Activated CD4-positive, alpha-beta memory T cell treated with anti-CD3 and anti-CD28 coated beads for 36 hours (primary cell): ENCODE measurements at places on chromosomes 12 and 14. TPM values are rescaled to one million over a fixed set of nuclear protein-coding genes. Genes with fewer than 3 reads are reported as not detected.
A peak's percentile ranks its signal among the peaks of the same experiment; 100 is the strongest.

The CCDC196 gene
- not detected for total RNA-seq

The EML5 gene
- total RNA-seq: 5.7 TPM

The SLC38A4 gene
- not detected for total RNA-seq

The KRT75 gene
- not detected for total RNA-seq

The LALBA gene
- not detected for total RNA-seq

The NDUFB1 gene
- total RNA-seq: 143 TPM

The IFNG-AS1 gene
- 1.1 TPM for total RNA-seq

- H3K27me3 ChIP-seq: no peaks in the 10 kb centered on the region
- H3K4me1 ChIP-seq: peaks cover 6% of the 10 kb centered on the region
- H3K4me3 ChIP-seq: no peak overlapping the region
- peaks cover 23% of the 10 kb centered on the region for H3K36me3 ChIP-seq
- no peak overlapping the region for H3K27ac ChIP-seq
These were observed 8.6 kb upstream of the ARPC3 start for GRCh38 chr12:110458756-110459155.

- peaks cover 73% of the 10 kb centered on the region for H3K27me3 ChIP-seq
- no peak overlapping the region for H3K27ac ChIP-seq
- no peak for DNase-seq
These were observed 1.9 kb upstream of the HOXC5 start for GRCh38 chr12:54030889-54031471.

DNA sequence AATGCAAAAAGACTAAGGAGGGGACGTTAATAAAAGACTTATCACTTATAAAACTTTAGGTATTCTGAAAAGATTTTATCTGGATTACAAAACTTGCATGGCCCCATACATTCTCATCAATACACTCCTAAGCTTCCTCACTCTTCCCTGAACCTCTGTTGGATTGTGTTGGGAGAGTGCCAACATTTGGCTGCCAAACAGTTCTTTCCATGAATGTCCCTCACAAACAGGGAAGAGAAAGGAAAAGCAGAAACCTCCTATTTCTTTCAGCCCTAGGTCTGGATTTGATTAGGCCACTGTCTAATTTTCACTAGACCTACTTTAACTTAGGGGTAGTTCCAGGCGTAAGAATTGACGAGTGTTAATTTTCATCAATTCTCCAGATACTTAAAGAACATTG lies 11.7 kb downstream of the PTHLH start:
- no peak overlapping the region for H3K4me3 ChIP-seq
- no peak overlapping the region for H3K27ac ChIP-seq
- peaks cover 47% of the 10 kb centered on the region for H3K27me3 ChIP-seq
- DNase-seq: no peak
- H3K4me1 ChIP-seq: no peaks in the 10 kb centered on the region

- H3K27ac ChIP-seq: no peak overlapping the region
- H3K4me1 ChIP-seq: no peaks in the 10 kb centered on the region
- peak; percentile 36 for DNase-seq
- H3K27me3 ChIP-seq: peaks cover 26% of the 10 kb centered on the region
These were observed 10.9 kb downstream of the LRTM2 start for GRCh38 chr12:1830981-1831963.

- H3K27ac ChIP-seq: no peak overlapping the region
- DNase-seq: no peak
- no peak overlapping the region for H3K4me3 ChIP-seq
These were observed 23.8 kb upstream of the COX6A1 start for GRCh38 chr12:120413901-120414695.

DNA sequence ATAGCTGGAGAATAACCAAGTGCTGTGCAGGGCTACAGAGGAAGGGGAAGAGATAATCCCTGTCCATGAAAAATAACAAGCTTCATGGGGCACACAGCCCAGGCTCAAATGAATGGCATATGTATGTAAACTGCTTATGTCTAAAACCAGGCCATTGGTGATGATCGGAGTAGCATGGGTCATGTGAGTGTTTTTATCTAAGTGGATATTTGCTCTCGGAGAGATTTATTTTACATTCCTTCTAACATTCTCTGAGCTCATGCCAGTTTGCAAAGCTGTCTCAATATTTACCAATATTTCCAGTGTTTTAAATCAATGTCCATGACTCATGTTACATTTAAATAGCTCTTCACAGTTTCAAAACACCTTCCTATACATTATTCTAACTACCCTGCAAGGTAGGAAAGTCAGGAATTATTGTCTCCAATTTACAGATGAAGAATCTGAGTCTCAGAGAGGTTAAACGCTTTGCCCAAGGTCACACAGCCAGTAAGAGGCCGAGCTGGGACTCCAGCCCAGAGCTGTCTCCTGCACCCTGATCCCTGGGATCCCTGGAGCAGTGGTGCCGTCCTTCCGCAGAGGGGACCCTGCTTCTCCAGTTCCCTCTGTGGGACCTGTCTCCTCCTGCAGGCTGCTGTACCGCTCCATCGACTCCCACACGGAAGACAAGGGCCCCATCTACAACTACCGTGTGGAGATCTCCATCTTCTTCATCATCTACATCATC lies 186.7 kb upstream of the FKBP4 start:
- DNase-seq: no peak
- H3K4me1 ChIP-seq: peaks cover 4% of the 10 kb centered on the region
- H3K4me3 ChIP-seq: no peak overlapping the region
- no peak overlapping the region for H3K27ac ChIP-seq
- H3K36me3 ChIP-seq: no peaks in the 10 kb centered on the region

- no peak for DNase-seq
- no peak overlapping the region for H3K4me3 ChIP-seq
- peaks cover 24% of the 10 kb centered on the region for H3K36me3 ChIP-seq
These were observed 322.1 kb downstream of the CCDC91 start for GRCh38 chr12:28512406-28512805.

DNA sequence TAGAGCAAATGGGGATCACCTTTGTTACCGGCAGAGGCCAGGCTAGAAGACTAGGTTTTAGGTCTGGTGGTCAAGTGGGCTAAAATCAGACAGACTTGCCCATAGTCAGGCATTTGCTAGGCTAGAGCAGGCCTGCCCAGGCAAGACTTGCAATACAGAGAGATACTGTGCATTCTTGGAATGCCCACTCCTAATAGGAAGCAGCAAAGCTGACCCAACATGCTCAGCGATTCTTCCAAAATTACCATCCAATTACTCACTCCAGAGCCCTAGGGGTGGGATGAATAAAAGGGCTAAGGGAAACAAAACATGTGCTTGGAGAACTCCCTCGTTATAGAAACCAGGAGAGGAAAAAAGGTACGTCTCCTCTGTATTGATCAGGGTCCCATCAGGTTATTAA lies 187.8 kb upstream of the AMIGO2 start:
- peaks cover 61% of the 10 kb centered on the region for H3K4me1 ChIP-seq
- H3K27me3 ChIP-seq: no peaks in the 10 kb centered on the region
- H3K4me3 ChIP-seq: no peak overlapping the region

DNA sequence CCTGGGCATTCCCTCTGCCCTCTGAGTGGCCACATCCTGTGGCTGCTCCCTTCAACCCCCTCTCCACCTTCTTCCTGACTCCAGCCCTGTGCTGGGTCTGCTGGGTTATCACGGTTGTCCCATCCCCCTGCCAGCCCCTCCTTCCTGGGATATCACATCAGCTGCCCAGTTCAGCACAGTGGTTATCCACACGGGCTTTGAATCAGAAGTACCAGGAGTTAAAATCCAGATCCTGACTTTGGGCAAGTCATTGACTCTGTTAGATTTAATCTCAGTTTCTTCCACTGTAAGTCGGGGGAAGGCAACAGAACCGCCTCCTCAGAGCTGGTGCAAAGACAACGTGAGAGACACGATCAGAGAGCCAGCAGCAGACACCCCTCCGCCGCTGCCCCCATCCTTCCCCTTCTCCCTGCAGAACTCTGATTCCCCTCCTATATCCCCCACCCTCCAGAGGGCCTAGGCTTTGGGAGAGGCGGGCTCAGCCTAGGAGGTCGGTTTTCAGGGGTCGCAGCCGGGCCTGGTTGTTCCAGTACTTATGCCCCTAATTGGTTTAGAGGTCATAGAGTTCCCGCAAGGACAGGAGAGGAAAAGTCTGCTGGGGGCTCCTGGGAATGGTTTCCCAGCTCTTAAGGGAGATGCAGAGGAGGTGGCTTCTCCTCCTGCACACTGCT lies 42.5 kb downstream of the PRIMA1 start:
- H3K4me1 ChIP-seq: no peaks in the 10 kb centered on the region
- peaks cover 2% of the 10 kb centered on the region for H3K27me3 ChIP-seq
- no peak for DNase-seq
- H3K4me3 ChIP-seq: no peak overlapping the region
- no peaks in the 10 kb centered on the region for H3K36me3 ChIP-seq

DNA sequence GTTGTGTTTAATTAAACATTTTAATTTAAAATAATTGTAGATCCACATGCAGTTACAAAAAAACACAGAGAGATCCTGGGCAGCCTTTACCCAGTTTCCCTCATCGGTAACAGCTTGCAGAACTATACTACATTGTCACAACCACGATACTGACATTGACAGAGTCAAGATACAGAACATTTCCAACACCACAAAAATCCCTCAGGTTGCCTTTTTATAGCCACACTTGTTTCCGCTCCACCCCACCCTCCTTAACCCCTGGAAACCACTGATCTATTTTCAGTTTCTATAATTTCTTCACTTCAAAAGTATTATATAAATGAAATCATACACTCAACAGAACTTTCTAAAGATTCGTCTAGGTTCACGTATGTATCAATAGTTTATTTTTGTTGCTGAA lies 458.8 kb upstream of the SOX5 start:
- H3K4me1 ChIP-seq: no peaks in the 10 kb centered on the region
- H3K27ac ChIP-seq: no peak overlapping the region
- no peak overlapping the region for H3K4me3 ChIP-seq
- no peak for DNase-seq

DNA sequence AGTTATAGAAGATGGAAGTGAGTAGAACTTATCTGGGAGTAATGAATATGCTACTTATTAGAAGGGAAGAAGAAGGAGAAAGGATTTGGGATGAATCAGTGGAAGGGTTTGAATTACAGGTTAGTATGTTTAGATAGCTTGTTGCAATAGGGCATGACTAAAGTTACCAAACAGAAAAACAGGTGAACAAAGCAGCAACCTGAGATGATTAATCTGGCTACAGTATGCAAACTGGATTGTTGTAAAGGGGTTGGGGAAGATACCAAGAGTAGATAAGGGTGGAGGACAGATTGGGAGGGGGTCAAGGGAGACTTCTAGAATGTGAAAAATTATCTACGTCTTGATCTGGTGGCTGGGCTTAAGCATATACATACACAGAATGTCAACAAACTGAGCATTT lies 73.4 kb upstream of the CLEC14A start:
- H3K36me3 ChIP-seq: no peaks in the 10 kb centered on the region
- no peak overlapping the region for H3K27ac ChIP-seq
- DNase-seq: no peak
- H3K4me3 ChIP-seq: no peak overlapping the region

DNA sequence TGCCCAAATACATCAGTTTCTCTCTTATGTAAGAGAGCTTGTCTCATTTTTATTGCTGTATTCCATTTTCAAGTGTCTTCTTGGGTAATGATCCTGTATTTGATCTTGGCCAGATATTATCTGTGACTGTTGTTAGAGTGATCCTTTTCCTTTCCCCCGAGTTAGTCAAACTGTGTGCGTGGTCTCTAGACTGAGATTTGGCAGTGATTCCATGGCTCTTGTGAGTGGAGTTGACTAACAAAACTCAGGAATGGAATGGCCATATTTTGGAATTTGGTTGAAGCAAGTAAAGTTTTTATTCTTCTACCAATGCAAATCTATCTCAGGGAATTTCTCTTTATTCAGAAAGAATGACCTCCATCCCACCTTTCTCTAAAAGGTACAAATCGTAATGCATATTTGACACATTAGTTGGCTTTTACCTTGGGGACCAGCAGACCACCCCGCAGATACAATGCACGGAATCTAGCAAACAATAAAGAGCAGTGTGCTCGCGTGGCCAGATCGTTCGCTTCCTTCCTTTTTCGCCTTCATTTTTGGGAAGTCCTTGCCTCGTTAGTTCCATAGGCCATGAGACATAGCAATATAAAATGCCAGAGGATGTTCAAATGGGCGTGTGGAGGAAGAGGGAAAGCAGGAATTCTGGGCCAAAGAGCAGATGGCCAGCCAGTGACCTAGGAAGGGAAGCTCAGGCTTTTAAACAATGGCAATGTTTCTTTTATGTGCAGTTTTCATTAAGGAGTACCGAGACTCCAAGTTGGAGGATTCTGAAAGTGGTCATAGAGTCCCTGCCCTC lies 24.4 kb downstream of the ETV6 start:
- no peak for DNase-seq
- H3K36me3 ChIP-seq: peaks cover 13% of the 10 kb centered on the region
- no peaks in the 10 kb centered on the region for H3K27me3 ChIP-seq
- H3K27ac ChIP-seq: no peak overlapping the region
- H3K4me3 ChIP-seq: no peak overlapping the region
- H3K4me1 ChIP-seq: peaks cover 61% of the 10 kb centered on the region

DNA sequence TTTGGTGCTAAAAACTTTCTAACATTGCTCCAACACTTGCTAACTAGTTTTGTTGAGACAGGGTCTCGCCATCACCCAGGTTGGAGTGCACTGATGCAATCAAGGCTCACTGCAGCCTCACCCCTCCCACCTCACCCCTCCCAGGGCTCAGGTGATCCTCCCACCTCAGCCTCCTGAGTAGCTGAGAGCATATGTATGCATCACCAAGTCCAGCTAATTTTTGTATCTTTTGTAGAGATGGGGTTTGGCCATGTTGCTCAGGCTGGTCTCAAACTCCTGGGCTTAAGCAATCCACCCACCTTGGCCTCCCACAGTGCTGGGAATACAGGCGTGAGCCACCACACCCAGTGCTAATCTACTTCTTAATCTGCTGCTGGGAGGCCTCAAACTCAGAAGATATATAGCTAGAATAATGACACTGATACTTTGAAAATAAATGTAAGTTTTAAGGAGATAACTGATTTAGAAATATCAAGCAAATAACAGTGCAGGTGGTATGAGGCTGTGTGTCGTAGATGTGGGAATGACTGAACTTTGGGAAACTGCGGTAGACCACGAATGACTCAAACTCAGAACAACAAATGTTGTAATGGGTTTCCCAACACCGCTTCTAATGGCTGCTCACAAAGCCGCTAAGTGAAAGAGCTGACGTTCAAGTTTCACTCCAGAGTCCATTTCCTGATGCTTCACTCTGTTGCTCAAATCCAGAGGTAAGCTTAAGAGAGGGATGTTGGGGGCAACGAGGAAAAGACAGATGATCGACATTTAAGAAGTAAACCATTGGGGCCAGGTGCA lies 10.0 kb downstream of the TMCC3 start:
- H3K36me3 ChIP-seq: no peaks in the 10 kb centered on the region
- H3K27me3 ChIP-seq: peaks cover 30% of the 10 kb centered on the region
- DNase-seq: peak; percentile 81
- peak overlapping the region; percentile 44 for H3K27ac ChIP-seq
- H3K4me1 ChIP-seq: peaks cover 32% of the 10 kb centered on the region
- peak overlapping the region; percentile 9 for H3K4me3 ChIP-seq
